ENCODE measurements at places on chromosomes 6 and 20. TPM values are rescaled to one million over a fixed set of nuclear protein-coding genes. Genes with fewer than 3 reads are reported as not detected.

CD40 gene
- 5.0 TPM for total RNA-seq

OPN5 gene
- 7.3 TPM for total RNA-seq

CCN5 gene
- total RNA-seq, result 152 TPM

PGC gene
- 1.3 TPM for total RNA-seq

TAAR1 gene
- total RNA-seq, result not detected

OR12D2 gene
- total RNA-seq, result 0.24 TPM

APOM gene
- total RNA-seq, result 7.5 TPM

SFTA2 gene
- total RNA-seq, result not detected

- no peaks in the 10 kb centered on the region for H3K27me3 ChIP-seq
- H3K4me1 ChIP-seq, result no peaks in the 10 kb centered on the region
- no peak overlapping the region for H3K27ac ChIP-seq
- no peak overlapping the region for H3K4me3 ChIP-seq
Observed at GRCh38 chr6:84017709-84018452, 15.7 kb upstream of the MRAP2 start.

DNA sequence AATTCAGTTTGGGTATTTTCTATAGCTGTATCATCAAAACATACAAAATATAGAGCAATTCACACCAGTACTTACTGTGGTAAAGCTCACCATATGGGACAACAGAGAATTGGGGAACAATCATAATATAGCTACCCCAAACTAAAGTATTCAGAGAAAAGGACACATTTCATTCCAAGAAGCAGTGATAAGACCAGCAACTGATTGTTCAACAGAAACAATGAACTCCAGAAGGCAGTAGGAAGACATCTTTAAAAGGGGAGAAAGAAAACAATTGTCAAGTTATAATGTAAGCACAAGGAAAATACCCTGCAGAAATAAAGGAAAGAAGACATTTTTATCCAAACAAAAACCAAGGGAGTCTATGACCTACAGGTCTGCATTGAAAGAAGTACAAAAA lies 210.9 kb downstream of the ZFAND3 start:
- H3K4me3 ChIP-seq, result no peak overlapping the region
- no peak overlapping the region for H3K27ac ChIP-seq
- H3K4me1 ChIP-seq, result peaks cover 7% of the 10 kb centered on the region

DNA sequence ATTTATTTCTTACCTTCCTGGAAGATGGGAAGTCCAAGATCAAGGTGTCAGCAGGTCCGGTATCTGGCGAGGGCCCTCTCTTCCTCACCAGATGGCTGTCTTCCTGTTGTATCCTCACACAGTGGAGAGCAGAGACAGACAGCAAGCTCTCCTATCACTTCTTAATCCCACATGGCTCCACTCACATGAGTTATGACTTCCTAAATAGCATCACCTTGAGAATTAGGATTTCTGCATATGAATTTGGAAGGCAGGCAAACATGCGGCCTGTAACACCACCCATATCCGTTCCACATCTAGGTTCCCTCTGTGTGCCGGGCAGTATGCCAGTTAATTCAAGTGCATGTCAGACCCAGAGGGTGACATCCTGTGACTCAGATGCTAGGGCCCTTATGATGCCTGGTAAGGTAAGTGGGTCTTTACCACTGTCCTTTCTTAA lies 2.1 kb downstream of the RAET1E start:
- H3K36me3 ChIP-seq, result no peaks in the 10 kb centered on the region
- peaks cover 15% of the 10 kb centered on the region for H3K4me1 ChIP-seq
- no peak overlapping the region for H3K4me3 ChIP-seq

DNA sequence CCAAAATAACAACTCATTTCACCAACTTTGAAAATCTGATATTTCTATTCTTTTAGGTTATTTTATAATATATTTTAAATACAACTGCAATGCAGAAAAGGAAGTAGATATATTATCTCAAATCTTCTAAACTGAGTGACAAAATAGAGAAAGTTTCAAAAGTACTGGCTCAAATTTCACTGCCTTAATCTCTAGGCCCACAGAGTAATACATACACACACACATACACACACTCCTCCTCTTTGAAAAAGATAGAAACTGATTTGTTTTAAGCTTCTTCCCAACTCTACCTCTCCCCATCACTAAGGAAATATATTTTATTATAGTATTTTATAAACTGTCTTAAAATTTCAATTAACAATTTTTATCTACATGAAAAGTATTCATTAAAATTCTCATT lies 36.2 kb downstream of the ARHGAP18 start:
- H3K4me1 ChIP-seq, result peaks cover 13% of the 10 kb centered on the region
- H3K4me3 ChIP-seq, result no peak overlapping the region
- no peaks in the 10 kb centered on the region for H3K27me3 ChIP-seq
- no peaks in the 10 kb centered on the region for H3K36me3 ChIP-seq
- H3K27ac ChIP-seq, result no peak overlapping the region

DNA sequence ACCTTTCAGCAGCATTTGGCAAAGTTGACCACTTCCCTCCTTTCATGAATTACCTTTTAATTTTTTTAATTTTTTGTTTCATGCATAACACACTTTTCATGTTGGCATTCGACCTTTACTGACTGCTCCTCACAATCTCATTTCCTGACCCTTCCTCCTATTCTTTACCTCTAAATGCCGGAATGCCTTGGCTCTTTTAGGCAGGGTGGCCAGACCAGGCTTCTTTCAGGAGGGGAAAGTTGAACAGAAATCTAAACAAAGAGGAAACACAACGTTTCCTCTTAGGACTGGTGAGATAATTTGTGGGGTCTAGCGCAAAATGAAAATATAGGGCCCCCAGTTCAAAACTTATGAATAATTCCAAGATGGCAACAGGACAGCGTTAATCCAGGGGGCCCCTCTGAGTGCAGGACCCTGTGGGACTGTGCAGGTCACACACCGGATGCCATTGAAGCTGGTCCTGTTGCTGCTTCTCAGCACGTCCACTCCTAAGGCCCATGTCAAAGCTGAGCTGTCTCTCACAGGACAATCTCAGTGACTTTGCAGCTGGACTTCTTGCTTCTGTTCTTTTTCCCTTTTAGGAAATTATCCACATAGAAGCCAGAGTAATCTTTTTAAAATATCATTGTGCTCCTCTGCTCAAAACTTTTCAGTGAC lies 313.8 kb downstream of the HDGFL1 start:
- no peak for DNase-seq
- no peaks in the 10 kb centered on the region for H3K27me3 ChIP-seq
- no peaks in the 10 kb centered on the region for H3K4me1 ChIP-seq
- no peak overlapping the region for H3K27ac ChIP-seq
- no peak overlapping the region for H3K4me3 ChIP-seq
- H3K36me3 ChIP-seq, result no peaks in the 10 kb centered on the region

GRCh38 chr6:2225422-2226392 lies 19.7 kb downstream of the GMDS start:
- no peak overlapping the region for H3K27ac ChIP-seq
- H3K4me3 ChIP-seq, result no peak overlapping the region
- no peak for DNase-seq
- peaks cover 6% of the 10 kb centered on the region for H3K4me1 ChIP-seq

- H3K27ac ChIP-seq, result no peak overlapping the region
- no peak overlapping the region for H3K4me3 ChIP-seq
- H3K36me3 ChIP-seq, result no peaks in the 10 kb centered on the region
- no peak for DNase-seq
- no peaks in the 10 kb centered on the region for H3K27me3 ChIP-seq
Observed at GRCh38 chr6:78308025-78308424, 559.3 kb upstream of the IRAK1BP1 start.

GRCh38 chr20:16759181-16759563 lies 11.0 kb downstream of the OTOR start:
- H3K27ac ChIP-seq, result no peak overlapping the region
- H3K27me3 ChIP-seq, result no peaks in the 10 kb centered on the region
- no peaks in the 10 kb centered on the region for H3K36me3 ChIP-seq
- DNase-seq, result no peak

GRCh38 chr20:5513975-5514516 lies 197.3 kb upstream of the PROKR2 start:
- DNase-seq, result no peak
- H3K4me3 ChIP-seq, result no peak overlapping the region
- no peak overlapping the region for H3K27ac ChIP-seq
- no peaks in the 10 kb centered on the region for H3K27me3 ChIP-seq
- no peaks in the 10 kb centered on the region for H3K36me3 ChIP-seq

GRCh38 chr6:170276369-170277057 lies 14.4 kb downstream of the DLL1 start:
- H3K4me1 ChIP-seq, result peaks cover 24% of the 10 kb centered on the region
- H3K27ac ChIP-seq, result no peak overlapping the region
- no peak overlapping the region for H3K4me3 ChIP-seq
- H3K27me3 ChIP-seq, result no peaks in the 10 kb centered on the region
- peak; percentile 67 for DNase-seq

- no peaks in the 10 kb centered on the region for H3K36me3 ChIP-seq
- no peak overlapping the region for H3K4me3 ChIP-seq
- H3K27ac ChIP-seq, result no peak overlapping the region
- DNase-seq, result no peak
Observed at GRCh38 chr6:130749402-130749801, 77.8 kb upstream of the SMLR1 start.

DNA sequence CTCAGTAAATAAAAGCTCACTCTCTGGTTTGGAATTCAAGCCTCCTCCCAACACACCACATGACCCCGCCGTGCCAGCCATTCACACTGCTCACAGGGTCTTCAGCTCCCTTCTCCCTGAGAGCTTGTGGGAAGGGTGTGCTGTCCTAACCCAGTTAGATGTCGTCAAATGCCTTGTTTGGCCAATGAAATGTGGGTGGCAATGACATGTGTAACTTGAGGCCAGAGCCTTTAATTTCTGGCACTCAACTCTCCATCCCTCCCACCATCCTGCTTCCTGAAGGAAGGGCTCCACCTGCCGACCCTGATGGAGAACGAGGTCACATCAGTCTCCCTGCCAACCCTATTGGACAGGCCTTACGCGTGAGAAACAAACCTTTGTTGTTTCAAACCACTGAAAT lies 224.5 kb upstream of the AGPAT4 start:
- H3K4me1 ChIP-seq, result no peaks in the 10 kb centered on the region
- no peaks in the 10 kb centered on the region for H3K27me3 ChIP-seq
- no peak overlapping the region for H3K27ac ChIP-seq
- no peaks in the 10 kb centered on the region for H3K36me3 ChIP-seq

Measured in testis (tissue), 5 donors.